Prostate gland (tissue), 2 donors: ENCODE measurements at places on chromosomes 11 and 22. TPM values are rescaled to one million over a fixed set of nuclear protein-coding genes. Genes with fewer than 3 reads are reported as not detected.

GRCh38 chr11:95680169-95680929 is 109.2 kb downstream of the FAM76B start:
- no peaks in the 10 kb centered on the region for H3K36me3 ChIP-seq
- H3K27ac ChIP-seq: no peak overlapping the region
- peak; percentile 19 for DNase-seq
- no peaks in the 10 kb centered on the region for H3K27me3 ChIP-seq

DNA sequence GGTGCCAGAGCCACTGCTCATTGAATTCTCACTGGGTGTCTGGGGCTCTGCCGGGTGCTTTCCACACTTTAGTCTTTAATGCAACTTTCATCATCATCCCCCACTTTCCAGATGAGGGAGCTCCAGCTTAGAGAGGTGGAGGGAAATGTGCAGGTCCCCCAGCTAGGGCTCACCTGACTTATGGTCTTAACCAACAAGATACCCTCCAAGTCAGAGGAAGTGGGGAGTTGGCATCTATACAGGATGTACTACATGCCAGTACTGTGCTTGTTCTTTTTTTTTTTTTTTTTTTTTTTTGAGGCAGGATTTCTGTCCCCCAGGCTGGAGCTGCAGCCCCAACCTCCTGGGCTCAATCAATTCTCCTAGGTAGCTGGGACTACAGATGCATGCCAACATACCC is 26.3 kb downstream of the C22orf42 start:
- peaks cover 6% of the 10 kb centered on the region for H3K4me1 ChIP-seq
- H3K27ac ChIP-seq: no peak overlapping the region
- H3K27me3 ChIP-seq: no peaks in the 10 kb centered on the region
- H3K36me3 ChIP-seq: no peaks in the 10 kb centered on the region

DNA sequence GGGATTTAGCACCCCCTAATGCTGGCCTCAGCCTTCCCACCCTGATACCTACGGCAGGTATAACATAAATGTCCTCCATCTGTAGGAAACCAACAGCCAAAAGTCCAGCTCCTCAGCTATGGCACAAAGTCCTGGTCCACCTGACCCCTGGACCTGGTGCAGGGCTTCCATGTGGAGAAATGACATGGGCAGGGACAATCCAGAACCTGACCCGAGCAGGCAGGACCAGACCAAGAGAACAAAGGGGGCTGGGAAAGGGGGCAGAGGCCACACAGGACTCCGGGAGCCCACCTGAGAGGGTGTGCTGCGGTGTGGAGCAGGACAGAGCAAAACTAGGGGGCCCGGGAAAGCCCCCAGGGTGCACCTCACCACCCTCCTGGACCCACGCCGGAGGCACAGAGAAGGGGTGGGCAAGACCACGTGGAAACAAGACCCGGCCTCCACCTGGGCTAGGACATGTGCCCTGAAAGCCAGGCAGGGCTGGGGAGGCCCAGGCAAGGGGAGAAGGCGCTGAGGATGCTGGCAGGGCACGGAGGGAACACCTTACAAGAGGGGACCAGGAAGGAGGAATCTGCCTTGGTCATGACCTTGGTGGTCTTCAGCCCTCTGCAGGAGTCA is 368.9 kb downstream of the SHANK2 start:
- DNase-seq: no peak
- no peak overlapping the region for H3K4me3 ChIP-seq
- H3K36me3 ChIP-seq: no peaks in the 10 kb centered on the region
- no peaks in the 10 kb centered on the region for H3K27me3 ChIP-seq

- no peaks in the 10 kb centered on the region for H3K4me1 ChIP-seq
- H3K27ac ChIP-seq: no peak overlapping the region
- no peak overlapping the region for H3K4me3 ChIP-seq
- H3K36me3 ChIP-seq: no peaks in the 10 kb centered on the region
- DNase-seq: no peak
Observed at GRCh38 chr11:110795112-110795624, 82.9 kb upstream of the ARHGAP20 start.

GRCh38 chr22:19904935-19905334 is 36.6 kb upstream of the COMT start:
- no peak overlapping the region for H3K4me3 ChIP-seq
- no peaks in the 10 kb centered on the region for H3K36me3 ChIP-seq
- peaks cover 12% of the 10 kb centered on the region for H3K4me1 ChIP-seq
- H3K27ac ChIP-seq: no peak overlapping the region

DNA sequence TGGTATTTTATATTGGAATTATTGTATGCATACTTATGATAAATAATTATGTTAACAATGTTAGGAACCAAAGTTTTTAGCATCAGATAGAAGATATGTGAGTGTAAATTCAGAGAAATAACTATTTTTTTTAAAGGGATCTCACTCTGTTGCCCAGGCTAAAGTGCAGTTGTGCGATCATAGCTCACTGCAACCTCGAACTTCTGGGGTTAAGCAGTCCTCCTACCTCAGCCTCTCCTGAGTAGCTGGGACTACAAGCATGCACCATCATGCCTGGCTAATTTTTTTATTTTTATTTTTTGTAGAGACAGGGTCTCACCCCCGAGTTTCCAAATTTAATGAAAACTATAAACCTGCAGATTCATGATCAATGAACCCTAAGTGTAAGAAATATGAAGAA is 33.6 kb upstream of the RCE1 start:
- no peaks in the 10 kb centered on the region for H3K4me1 ChIP-seq
- no peaks in the 10 kb centered on the region for H3K36me3 ChIP-seq
- DNase-seq: no peak
- H3K4me3 ChIP-seq: no peak overlapping the region

DNA sequence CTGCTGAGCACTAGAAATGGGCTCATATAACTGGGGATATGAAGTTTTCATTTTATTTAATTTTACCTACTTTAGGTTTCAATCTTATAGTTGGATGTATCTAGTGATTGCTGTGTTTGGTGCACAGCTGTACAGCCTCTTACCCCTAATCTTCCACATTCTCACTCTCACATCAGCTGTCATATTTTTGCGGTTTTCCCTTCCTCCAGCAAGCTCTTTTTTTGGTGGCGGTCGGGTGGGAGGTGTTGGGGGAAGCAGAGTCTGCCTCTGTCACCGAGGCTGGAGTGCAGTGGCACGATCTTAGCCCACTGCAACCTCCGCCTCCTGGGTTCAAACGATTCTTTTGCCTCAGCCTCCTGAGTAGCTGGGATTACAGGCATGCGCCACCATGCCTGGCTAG is 445.1 kb upstream of the ISX start:
- no peak overlapping the region for H3K27ac ChIP-seq
- no peaks in the 10 kb centered on the region for H3K4me1 ChIP-seq
- no peak for DNase-seq
- no peaks in the 10 kb centered on the region for H3K27me3 ChIP-seq
- H3K36me3 ChIP-seq: no peaks in the 10 kb centered on the region

DNA sequence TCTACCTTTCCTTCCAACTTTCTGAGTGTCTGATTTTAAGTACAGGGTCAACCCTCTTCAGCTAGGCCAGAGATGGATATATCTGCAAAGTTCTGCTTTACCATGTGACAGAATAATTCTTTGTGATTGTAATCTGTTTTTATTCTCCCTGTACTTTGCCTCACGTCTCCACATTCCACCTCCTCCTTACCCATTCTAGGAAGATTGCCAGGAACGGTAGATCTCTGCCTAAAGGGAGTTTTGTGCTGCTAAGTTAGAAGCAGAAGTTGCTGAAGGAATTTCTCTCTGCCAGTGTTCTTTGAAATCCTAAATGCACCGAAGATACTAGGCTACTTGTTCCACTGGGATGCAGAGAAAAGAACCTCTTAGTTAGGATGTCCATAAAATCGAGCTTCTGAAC is 20.7 kb upstream of the FAM181B start:
- DNase-seq: no peak
- H3K36me3 ChIP-seq: no peaks in the 10 kb centered on the region
- H3K4me3 ChIP-seq: no peak overlapping the region
- H3K4me1 ChIP-seq: no peaks in the 10 kb centered on the region
- H3K27ac ChIP-seq: no peak overlapping the region
- H3K27me3 ChIP-seq: no peaks in the 10 kb centered on the region

DNA sequence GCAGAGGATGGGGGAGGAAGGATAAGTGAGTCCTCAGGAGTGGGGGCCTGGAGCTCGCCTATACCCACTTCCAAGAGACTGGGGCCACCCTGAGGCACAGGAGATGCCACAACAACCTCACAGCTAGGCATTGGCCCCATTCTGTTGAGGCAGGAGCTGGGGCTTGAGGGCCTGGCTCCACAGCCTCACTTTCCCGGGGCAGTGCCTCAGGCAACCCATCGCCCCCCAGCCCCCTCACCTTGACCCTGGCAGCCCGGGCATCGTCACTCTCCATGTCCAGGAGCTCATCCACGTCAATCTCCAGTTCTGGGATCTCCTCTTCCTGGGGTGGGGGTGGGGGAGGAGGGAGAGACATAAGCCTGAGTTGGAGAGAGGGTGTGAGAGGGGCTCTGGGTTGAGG is 1.8 kb downstream of the PPP1R14B start:
- no peak for DNase-seq
- no peak overlapping the region for H3K4me3 ChIP-seq
- H3K27ac ChIP-seq: peak overlapping the region; percentile 71
- H3K27me3 ChIP-seq: no peaks in the 10 kb centered on the region
- peaks cover 15% of the 10 kb centered on the region for H3K4me1 ChIP-seq
- H3K36me3 ChIP-seq: no peaks in the 10 kb centered on the region

GRCh38 chr22:33126881-33127280 is 68.7 kb upstream of the SYN3 start:
- H3K4me3 ChIP-seq: no peak overlapping the region
- H3K27ac ChIP-seq: no peak overlapping the region
- DNase-seq: no peak
- H3K36me3 ChIP-seq: no peaks in the 10 kb centered on the region

DNA sequence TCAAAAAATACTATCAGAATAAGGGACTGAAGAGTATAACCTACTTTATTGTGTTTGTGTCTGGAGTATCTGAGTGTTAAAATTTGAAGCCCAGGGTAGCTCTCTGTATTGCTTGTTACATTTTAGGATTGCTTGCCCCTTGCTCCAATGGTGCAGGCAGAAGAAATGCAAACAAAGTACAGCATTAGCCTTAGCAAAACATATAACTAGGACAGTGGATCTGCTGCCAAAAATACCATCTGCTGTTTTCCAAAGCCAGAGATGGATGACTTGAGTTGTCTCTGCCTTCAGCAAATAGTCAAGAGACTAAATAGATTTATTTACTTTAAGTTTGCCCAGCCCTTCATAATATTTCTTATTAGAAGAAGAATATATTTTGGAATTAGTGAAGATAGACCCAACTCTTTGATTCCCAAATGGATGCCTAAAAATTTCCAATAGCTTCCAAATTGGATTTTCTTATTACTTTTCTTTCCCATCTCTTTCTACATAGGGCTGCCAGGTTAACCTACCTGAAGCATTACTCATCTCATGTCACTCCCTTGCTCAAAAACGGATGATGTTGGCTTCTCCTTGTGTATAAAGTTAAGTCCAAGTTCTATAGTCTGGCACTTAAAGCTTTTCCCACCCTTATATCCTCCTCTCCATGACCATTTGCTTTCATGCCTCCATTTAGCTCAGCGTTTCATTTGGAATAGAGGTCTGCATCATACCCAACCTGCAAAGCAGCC is 66.3 kb downstream of the LDLRAD3 start:
- H3K4me3 ChIP-seq: no peak overlapping the region
- no peaks in the 10 kb centered on the region for H3K36me3 ChIP-seq
- peaks cover 24% of the 10 kb centered on the region for H3K4me1 ChIP-seq
- DNase-seq: peak; percentile 50
- H3K27ac ChIP-seq: no peak overlapping the region
- H3K27me3 ChIP-seq: no peaks in the 10 kb centered on the region

GRCh38 chr11:132055296-132055695 is 684.9 kb downstream of the NTM start:
- no peaks in the 10 kb centered on the region for H3K36me3 ChIP-seq
- no peak overlapping the region for H3K27ac ChIP-seq
- DNase-seq: no peak
- no peak overlapping the region for H3K4me3 ChIP-seq
- H3K27me3 ChIP-seq: no peaks in the 10 kb centered on the region
- no peaks in the 10 kb centered on the region for H3K4me1 ChIP-seq

- peaks cover 45% of the 10 kb centered on the region for H3K36me3 ChIP-seq
- DNase-seq: no peak
- H3K4me3 ChIP-seq: no peak overlapping the region
- no peak overlapping the region for H3K27ac ChIP-seq
Observed at GRCh38 chr11:57302489-57302888, 22.3 kb downstream of the TNKS1BP1 start.

- no peak for DNase-seq
- H3K4me1 ChIP-seq: no peaks in the 10 kb centered on the region
- no peaks in the 10 kb centered on the region for H3K27me3 ChIP-seq
- H3K27ac ChIP-seq: no peak within 1 kb of the TSS
- no peaks in the 10 kb centered on the region for H3K36me3 ChIP-seq
Observed at GRCh38 chr11:5753943-5754342, at the start of gene OR52N4. Gene OR52N4, plus strand, starts transcription at chr11:5754243. Its CDS starts 498 bp downstream, at chr11:5754741.

- H3K4me1 ChIP-seq: no peaks in the 10 kb centered on the region
- DNase-seq: peak; percentile 37
- no peaks in the 10 kb centered on the region for H3K36me3 ChIP-seq
- peak overlapping the region; percentile 70 for H3K4me3 ChIP-seq
Observed at GRCh38 chr11:8871171-8871775, 39.7 kb upstream of the AKIP1 start.

GRCh38 chr11:113546757-113547507 is 71.7 kb upstream of the DRD2 start:
- no peak overlapping the region for H3K27ac ChIP-seq
- H3K4me1 ChIP-seq: no peaks in the 10 kb centered on the region
- no peaks in the 10 kb centered on the region for H3K36me3 ChIP-seq
- no peak overlapping the region for H3K4me3 ChIP-seq
- no peak for DNase-seq

DNA sequence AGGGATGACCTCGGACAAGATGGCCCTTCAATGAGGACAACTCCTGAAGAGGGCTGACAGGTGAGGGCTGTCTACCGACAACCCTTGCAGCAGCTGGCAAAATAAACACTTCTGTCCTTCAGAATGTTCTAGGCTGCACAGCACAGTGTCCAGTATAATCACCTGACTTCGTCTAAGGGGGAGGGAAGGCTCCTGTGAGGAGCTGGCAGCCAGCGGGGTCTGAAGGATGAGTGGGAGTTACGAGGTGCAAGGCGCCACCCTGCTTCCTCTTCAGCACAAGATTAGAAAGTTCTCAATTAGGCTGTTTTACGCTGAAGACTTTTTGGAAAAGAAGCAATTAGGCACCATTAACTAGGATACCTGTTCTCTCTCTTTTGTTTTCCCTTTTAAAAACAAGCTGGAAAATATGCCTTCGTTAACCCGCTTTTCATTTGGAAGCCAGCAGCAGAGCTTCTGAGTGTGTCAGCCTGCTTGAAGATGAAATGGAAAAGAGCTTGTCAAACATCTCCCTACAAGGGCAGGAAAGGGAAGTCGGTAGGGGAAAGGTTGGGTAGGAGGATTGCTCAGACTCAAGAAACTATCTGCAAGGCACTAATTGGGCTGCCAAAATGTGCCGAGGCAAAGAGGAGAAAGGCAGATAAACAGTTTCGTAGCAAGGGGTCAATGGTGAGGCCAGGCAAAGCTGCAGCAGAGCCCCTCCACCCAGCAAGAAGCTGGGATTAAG is 592.2 kb upstream of the CADM1 start:
- H3K27me3 ChIP-seq: no peaks in the 10 kb centered on the region
- no peak overlapping the region for H3K27ac ChIP-seq
- no peak for DNase-seq
- H3K4me3 ChIP-seq: no peak overlapping the region
- no peaks in the 10 kb centered on the region for H3K4me1 ChIP-seq

Gene EHF
- total RNA-seq: 164 TPM

Gene SOX10
- 8.1 TPM for total RNA-seq

Gene RAC2
- total RNA-seq: 9.7 TPM

Gene INPPL1
- total RNA-seq: 142 TPM

Gene PTPRCAP
- total RNA-seq: 2.9 TPM

Gene GP1BB
- total RNA-seq: 60.3 TPM

Gene CYB5R2
- 52.5 TPM for total RNA-seq

Gene RHOD
- total RNA-seq: 26.2 TPM

Gene CD3E
- total RNA-seq: 2.8 TPM
